Stimulated activated CD4-positive, alpha-beta T cell treated with anti-CD3 and anti-CD28 coated beads, Interleukin-4, amount 100 ng/mL, for 4 hours (primary cell): ENCODE measurements at places on chromosomes 12 and 14.

DNA sequence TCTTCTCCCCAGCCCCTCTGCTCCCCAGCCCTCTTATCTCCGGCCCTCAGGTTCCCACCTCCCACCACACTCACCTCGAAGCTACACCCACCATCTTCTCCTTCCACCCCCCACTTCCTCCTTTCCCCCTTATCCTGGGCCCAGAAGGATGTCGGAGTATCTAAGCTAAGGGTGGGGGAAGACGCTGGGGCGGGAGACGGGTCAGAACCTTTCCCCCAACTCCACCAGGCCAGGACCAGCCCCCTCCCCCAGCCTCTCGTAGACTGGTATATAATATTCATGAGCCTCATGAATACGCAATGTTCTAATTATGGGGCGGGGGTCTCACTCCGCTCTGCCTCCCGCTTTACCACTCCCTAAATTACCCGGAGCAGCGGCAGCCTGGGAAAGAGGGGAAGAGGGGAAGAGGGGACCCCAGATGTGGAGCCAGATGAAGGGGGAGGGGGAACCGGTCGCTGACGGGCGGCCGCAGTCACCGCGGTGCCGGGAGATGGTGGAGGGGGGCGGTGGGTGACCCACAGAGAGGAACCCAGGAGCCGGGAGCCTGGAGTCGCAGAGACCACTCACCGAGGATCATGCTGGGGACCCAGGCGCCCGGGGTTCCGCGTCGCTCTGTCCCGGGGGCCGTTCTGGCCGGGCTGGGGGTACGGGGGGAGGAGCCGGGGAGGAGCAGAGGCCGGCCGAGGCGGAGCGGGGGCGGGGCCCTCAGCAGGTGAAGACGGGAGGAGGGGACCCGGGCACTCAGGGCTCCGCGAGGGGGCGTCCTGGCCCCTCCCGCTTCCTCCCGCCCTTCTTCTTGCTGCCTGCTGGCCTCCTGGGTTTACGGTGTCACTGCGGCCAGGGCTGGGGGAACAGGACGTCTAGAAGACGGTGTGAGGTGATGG, 6.4 kb upstream of the ZNF385A start:
- DNase-seq: peak; percentile 70

- no peak for DNase-seq
Observed at GRCh38 chr14:77659831-77660230, 43.4 kb upstream of the SPTLC2 start.

- DNase-seq: no peak
Observed at GRCh38 chr12:30972035-30972434, 45.5 kb downstream of the TSPAN11 start.

- no peak for DNase-seq
Observed at GRCh38 chr14:84806622-84807021, 723.3 kb upstream of the FLRT2 start.

DNA sequence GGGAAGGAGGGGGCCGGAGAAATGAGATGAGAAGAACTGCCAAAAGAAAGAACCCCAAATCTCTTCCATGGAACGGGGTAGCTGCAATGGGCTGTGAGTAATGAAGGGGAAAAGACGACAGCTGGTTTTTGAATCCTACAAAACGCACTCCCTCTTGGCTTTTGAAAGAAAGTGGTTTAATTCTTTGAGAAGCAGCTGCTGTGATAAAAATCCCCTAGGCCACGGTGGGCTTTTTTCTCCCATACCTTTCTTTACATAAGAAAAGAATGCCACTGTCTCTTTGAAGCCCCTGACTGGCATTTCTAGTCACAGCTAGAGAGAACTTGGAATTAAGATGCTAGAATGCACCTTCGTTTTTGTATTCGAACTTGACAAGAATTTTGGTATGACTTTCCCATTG, 486.1 kb downstream of the GLT1D1 start:
- DNase-seq: no peak

DNA sequence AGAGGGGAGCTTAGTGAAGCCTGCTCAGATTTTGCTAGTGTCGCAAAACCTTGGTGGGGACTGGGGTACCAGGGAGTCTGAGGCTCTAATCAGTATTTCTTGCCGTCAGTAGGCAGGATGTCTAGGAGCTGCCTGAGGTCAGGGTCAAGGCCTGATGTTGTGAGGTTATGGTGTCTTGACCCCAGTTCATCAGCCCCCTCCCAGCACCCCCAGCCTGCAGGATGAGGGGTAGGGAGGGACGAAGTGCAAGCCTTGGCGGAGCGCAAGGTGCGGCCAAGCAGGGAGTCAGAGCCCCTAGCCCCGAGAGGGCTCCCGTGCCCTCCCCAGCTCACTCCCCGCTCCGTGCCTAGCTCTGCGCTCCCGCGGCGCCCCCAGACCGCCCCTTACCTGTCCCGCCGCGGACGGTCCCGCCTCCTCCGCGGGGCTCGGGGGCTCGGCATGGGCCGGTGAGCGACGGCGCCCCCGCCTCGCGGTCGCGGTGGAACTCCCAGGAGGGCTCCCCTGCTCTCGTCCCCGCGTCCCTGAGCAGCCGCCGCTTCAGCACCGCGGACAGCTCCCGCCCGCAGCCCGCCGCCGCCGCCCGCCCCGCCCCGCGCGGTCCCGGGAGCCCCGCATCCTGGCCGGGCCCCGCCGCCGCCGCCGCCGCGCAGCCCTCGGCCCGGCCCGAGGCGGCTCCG, 347 bp downstream of the SYNDIG1L start:
- DNase-seq: peak; percentile 61

- DNase-seq: no peak
Observed at GRCh38 chr14:68662392-68662791, 130.5 kb downstream of the ZFP36L1 start.

GRCh38 chr14:75650253-75651058, 10.2 kb downstream of the ERG28 start:
- DNase-seq: no peak

- DNase-seq: no peak
Observed at GRCh38 chr12:127334912-127335644, 931.9 kb upstream of the TMEM132C start.

GRCh38 chr14:89509891-89510290, 92.9 kb upstream of the FOXN3 start:
- no peak for DNase-seq

DNA sequence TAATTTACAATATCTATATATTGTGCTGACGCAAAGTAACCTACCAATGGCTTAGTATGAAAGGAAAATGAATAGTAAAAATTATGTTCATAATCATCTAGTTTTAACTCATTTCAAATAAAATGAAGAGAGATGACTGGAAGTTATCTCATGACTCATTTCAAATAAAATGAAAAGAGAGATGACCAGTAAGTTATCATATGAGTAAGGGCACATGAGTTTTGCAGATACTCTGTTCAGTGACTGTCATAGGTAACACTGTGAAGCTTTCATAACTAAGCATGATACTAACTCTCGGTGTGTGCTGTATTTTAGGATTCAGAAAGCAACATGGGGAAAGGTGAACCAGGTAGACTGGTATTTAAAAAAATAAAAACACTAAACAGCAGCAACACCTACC, 364.5 kb upstream of the DIO2 start:
- DNase-seq: no peak

- no peak for DNase-seq
Observed at GRCh38 chr12:70928071-70928470, 7.5 kb upstream of the PTPRR start.

DNA sequence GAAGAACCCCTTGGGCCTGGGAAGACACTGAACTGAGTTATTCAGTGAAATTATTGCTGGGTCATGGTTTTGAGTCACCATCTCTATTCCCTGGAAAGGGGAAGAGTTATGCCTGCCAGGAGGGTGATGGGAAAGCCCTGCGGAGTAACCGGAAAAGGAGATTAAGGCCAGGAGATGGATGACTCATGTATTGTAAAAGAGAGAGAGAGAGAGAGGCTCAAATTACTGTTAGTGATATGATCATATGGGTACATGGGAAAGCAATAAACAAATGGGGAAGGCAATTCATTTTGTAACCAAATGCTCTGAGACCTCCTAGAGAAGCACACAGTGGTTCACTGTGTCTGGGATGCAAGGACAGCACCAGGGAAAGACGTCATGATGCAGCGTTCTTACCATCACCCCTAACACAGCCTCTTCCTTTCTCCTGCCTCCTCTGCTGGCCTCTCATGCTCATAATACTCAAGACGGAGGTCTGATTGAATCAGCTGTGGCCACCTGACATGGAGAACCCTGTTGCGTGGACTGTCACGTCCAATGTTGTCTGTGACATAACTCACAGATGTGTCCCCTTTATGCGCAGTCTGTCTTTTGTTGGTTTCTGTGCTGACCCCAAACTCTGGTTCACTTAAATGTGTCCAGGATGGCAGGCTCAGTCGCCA, 243.7 kb downstream of the TMEM132D start:
- no peak for DNase-seq

- peak; percentile 36 for DNase-seq
Observed at GRCh38 chr12:53102883-53103807, at the start of gene SOAT2. Gene SOAT2, plus strand, starts transcription at chr12:53103486. Its CDS starts 92 bp downstream, at chr12:53103578.

- no peak for DNase-seq
Observed at GRCh38 chr14:39265033-39265432, 31.3 kb downstream of the MIA2 start.

GRCh38 chr14:55891692-55892091, 226.5 kb upstream of the PELI2 start:
- DNase-seq: no peak

DNA sequence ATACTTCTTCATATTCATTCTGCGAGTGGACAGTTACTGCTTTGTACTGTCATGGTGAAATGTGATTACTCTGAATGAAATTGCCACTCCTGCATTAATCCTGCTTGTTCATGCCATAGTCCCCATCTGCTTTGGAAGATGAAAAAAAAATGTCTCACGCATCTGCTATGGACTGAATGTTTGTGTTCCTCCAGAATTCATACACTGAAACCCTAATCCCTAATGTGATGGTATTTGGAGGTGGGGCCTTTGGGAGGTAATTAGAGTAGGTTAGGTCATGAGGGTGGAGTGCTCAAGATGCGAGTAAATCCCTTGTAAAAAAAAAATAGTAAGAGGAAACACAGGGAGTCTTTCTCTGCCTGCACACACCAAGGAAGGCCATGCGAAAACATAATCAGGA, 427.2 kb downstream of the TMTC2 start:
- no peak for DNase-seq

GRCh38 chr14:20791187-20791586, 10.1 kb downstream of the RNASE6 start:
- no peak for DNase-seq
